NCI-H774 (cell line): ENCODE measurements at places on chromosomes 3 and 15.

DNA sequence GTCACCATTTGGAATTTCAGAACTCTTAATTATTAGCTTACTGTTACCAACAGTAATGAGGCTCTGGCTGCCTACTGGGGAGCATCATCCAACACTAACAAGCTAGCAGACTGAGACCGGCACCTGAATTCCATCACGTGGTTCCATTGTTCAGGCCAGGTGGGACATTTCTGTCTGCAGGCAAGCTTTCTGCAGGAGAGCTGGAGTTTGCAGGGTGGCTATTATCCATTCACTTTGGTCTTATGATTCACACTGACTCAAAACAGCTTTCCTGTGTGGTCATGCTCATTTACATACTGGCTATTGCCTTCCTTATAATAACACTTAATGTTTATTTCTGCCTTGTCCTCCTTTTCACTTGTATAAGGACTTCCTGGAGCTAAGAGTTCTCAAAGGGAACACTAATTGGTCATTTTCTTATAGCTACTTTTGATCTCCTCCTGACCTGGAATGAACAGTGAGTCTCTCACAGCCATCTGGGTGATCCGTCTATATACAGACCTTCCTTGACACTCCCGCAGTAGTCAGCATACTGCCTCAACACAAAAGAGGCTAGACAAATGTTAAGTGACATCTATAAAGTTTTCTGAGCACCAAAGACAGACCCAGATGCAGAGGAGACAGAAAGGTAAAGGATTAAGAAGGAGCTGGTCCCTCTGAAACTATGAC lies 695.4 kb downstream of the FHIT start:
- DNase-seq, result no peak

- no peak for DNase-seq
Observed at GRCh38 chr15:83970295-83970890, 265.2 kb upstream of the GOLGA6L4 start.

- DNase-seq, result no peak
Observed at GRCh38 chr3:117524890-117525289, 815.3 kb downstream of the TUSC7 start.

- peak; percentile 13 for DNase-seq
Observed at GRCh38 chr15:57866149-57866736, 159.7 kb downstream of the POLR2M start.

DNA sequence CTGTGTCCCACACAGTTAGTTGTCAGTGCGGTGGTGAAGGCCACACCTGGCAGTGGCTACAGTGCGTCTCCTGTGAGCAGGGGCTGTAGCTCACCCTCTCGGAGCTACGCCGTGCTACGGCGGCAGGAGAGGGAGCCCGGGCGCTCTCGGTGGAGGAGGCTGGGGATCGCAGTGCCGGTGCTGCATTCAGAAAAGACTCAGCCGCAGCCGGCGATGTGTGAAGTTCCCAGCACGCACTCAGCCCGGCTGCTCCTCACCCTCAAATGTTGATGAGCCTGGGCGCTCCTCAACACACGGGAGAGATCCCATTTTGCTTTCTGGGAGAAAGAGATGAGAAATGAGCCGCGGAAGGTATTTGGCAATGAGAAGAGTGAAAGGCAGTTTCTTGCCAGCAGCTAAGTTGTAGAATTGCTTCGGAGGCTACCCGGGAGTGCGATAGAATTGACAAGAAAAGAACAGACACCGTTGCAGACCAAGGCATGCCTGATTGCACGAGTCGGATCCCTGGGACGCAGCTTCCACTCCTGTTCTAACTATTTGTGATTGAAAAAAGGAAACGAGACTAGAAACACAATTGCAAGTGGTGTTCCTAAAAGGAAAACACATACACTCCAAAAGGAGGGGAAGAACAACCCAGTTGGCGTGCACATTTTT lies at the start of gene UNC13C:
UNC13C (plus strand) TSS at position 189 of the 654 bp plus-strand sequence. CDS start 34,463 bp downstream, outside the sequence.
- DNase-seq, result peak; percentile 24

DNA sequence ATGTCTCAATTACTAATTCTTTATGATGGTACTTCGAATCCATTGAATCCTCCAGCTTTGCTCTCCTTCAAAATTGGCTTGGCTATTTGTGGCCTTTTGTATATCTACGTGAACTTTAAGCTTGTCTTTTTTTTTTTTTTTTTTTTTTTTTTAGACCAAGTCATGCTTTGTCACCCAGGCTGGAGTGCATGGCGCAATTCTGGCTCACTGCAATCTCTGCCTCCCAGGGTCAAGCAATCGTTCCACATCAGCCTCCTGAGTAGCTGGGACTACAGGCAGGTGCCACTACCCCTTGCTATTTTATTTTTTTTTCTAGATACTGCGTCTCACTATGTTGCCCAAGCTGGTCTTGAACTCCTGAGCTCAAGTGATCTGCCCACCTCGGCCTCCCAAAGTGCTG lies 7.7 kb upstream of the DIPK2A start:
- no peak for DNase-seq

DNA sequence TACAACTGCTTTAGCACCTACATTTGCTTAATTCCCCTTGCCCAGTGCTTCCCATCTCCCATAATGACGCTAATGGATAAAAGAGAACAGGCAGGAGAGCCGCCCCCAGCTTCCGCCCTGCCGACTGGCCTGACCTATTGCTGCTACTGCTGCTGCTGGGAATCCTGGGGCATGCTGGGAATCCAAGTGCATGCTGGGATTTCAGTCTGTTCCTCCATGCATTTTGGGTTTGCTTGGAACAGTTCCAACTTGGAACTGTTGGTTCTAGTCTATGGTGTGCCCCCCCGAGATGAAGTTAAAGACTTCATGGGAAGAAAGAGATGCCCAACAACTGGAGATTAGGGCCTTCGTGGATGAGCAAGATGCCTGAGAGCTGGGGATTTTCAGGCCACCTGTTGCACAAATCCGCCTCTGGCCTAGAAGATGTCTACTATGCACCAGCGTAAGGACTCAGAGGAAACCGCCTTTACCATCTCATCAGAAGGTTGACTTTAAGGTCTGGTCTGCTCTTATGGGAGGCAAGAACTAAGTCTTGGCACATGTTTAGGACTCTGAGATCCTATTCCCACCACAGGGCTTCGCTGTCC lies 29.0 kb downstream of the HAPLN3 start:
- no peak for DNase-seq

DNA sequence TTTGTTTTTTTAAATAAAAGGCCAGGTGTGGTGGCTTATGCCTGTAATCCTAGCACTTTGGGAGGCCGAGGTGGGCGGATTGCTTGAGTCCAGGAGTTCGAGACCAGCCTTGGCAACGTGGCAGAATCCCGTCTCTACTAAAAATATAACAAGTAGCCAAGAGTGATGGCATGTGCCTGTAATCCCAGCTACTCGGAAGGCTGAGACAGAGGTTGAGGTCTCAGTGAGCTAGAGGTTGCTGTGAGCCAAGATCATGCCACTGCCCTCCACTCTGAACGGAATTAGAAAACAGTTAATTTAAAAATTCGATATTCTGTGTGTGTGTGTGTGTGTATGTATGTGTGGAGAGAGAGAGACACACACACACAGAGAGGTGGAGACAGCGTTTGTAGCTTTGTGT lies 58.8 kb downstream of the TCF12 start:
- DNase-seq, result no peak

GRCh38 chr3:52779837-52780585 lies 2.6 kb downstream of the ITIH1 start:
- no peak for DNase-seq

DNA sequence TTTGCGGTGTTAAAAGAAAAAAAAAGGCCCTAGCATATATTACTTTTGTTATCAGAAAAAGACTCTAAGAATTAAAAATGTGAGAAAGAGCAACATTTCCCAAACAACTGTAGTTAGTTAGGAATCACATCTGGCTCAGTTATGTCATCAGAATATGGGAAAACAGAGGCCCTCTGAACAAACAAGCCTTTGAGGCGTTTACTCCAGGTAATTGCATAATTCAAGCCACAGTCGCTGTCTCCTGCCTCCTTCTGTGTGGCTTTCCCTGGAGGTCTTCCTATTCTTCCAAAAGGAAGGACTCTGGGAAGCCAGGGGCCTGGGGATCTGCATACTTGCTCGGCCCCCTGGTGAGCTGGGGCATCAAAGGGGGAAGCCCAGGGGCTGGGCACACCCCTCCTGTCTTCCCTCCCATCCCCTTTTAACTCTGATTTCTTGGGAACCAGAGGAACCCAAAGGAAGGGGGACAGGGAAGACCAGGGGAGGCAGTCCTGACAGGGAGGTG lies 3.7 kb upstream of the FAM107A start:
- no peak for DNase-seq

GRCh38 chr3:39287216-39288164 lies 7.7 kb upstream of the CX3CR1 start:
- DNase-seq, result peak; percentile 30

- no peak for DNase-seq
Observed at GRCh38 chr3:38497031-38497430, 891 bp downstream of the EXOG start.

GRCh38 chr3:51727500-51727899 lies 20.6 kb downstream of the GRM2 start:
- no peak for DNase-seq
